ENCODE measurements at places on chromosomes 16 and 17. TPM values are rescaled to one million over a fixed set of nuclear protein-coding genes. Genes with fewer than 3 reads are reported as not detected.

The LRRC46 gene
- total RNA-seq: 0.19 TPM

- no peak overlapping the region for H3K4me3 ChIP-seq
- H3K4me1 ChIP-seq: peaks cover 5% of the 10 kb centered on the region
- no peaks in the 10 kb centered on the region for H3K27me3 ChIP-seq
Measured at GRCh38 chr17:75755205-75755901, 9.6 kb downstream of the GALK1 start.

DNA sequence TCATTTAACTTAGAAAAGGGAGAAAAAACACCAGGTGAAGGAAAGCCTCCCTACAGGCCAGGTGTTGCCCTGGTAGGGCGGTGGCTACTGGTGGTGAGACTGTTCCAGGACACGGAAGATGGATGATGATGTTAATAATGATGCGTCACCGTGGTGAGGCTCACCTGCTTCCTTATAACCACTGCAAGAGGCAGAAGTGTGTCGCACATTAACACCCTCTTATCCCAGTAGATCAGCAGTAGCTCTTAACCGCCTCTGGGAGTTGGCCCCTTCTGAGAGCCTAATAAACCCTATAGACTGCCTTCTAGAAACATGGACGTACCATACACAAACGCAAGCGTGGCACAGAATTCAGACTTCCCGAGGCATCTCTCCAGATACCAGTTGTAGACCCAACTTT, 7.8 kb downstream of the BFAR start:
- no peak for DNase-seq
- H3K4me3 ChIP-seq: no peak overlapping the region
- H3K4me1 ChIP-seq: no peaks in the 10 kb centered on the region
- no peaks in the 10 kb centered on the region for H3K27me3 ChIP-seq
- H3K27ac ChIP-seq: peak overlapping the region; percentile 15
- peaks cover 32% of the 10 kb centered on the region for H3K36me3 ChIP-seq

DNA sequence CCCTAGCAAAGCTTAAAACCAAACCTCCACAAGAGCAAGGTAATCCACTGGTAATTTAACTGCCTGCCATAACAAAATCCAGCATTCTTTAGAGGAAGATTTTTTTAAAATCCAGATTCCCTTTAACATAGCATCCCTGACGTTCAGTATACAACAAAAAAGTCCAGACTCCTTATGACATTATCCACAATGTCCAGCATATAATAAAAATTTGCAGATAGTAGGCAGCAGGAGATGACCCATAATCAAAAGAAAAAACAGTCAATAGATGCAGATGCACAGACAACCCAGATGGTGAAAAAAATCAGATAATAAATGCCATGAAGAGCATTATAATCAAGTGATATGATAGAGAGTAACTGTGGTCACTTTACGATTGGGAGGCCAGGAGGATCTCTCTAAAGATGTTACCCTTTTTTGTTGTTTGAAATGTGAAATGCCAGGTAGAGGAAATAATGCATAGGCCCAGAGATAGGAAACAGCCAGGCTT, 33.2 kb downstream of the MRC2 start:
- no peaks in the 10 kb centered on the region for H3K27me3 ChIP-seq
- no peak overlapping the region for H3K27ac ChIP-seq
- H3K4me1 ChIP-seq: no peaks in the 10 kb centered on the region
- DNase-seq: no peak
- H3K4me3 ChIP-seq: no peak overlapping the region

GRCh38 chr16:89519881-89520280, 11.7 kb downstream of the SPG7 start:
- H3K27me3 ChIP-seq: no peaks in the 10 kb centered on the region
- H3K4me3 ChIP-seq: no peak overlapping the region

DNA sequence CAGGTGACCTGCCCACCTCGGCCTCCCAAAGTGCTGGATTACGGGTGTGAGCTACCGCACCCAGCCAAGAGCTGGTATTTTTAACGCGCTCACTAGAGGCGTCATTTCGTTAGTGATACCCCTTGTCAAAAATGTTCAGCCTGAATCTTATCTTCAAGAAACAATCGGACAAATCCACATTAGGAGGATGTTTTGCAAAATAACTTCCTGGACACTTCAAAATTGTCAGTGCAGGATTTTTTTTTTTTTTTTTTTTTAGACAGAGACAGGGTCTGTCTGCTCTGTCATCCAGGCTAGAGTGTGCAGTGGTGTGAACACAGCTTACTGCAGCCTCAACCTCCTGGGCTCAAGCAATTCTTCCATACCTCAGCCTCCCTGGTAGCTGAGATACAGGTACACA, 63.0 kb downstream of the RMI2 start:
- peaks cover 9% of the 10 kb centered on the region for H3K4me1 ChIP-seq
- DNase-seq: no peak
- no peak overlapping the region for H3K4me3 ChIP-seq
- no peak overlapping the region for H3K27ac ChIP-seq
- H3K36me3 ChIP-seq: no peaks in the 10 kb centered on the region

Data from thymus (tissue), 14 donors.